ENCODE measurements at places on chromosomes 4 and X. TPM values are rescaled to one million over a fixed set of nuclear protein-coding genes. Genes with fewer than 3 reads are reported as not detected.

NHS gene
- 4.9 TPM for total RNA-seq

GRCh38 chr4:173998471-173999144, 284.9 kb downstream of the FBXO8 start:
- no peaks in the 10 kb centered on the region for H3K4me1 ChIP-seq
- H3K27ac ChIP-seq: no peak overlapping the region
- DNase-seq: no peak
- no peaks in the 10 kb centered on the region for H3K36me3 ChIP-seq

DNA sequence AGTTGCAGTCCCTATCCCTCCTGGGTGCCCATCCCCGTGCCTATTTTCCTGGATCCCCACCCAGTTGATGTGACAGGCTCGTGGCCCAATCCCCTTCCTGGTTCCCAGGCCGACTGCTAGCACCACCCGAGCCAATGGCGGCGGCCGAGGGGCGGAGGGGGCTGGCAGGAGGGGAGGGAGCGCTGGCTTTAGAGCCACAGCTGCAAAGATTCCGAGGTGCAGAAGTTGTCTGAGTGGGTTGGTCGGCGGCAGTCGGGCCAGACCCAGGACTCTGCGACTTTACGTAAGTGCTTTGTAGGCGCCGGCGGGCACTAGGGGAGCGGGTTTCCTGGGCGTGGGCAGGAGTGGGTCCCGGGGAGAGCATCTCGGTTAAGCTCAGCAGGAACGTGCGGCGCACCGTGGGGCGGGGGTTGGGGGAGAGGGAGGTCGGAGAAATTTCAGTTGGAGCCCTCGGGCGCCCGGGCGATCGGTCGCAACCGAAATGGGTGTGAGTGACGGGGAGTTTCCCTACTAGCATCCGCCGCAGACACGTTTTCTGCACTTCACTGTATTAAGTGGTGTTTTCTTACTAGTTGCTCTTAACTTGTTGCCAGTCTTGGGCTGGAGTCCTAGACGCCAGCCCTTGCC, at the start of gene PLS3:
Gene PLS3 (plus strand): TSS at position 197 of the 627 bp plus-strand sequence. CDS start 49,077 bp downstream, outside the sequence.
- peaks cover 49% of the 10 kb centered on the region for H3K4me1 ChIP-seq
- H3K4me3 ChIP-seq: peak within 1 kb of the TSS; percentile 93
- H3K36me3 ChIP-seq: peaks cover 6% of the 10 kb centered on the region
- no peaks in the 10 kb centered on the region for H3K27me3 ChIP-seq
- peak within 1 kb of the TSS; percentile 90 for H3K27ac ChIP-seq

- H3K36me3 ChIP-seq: no peaks in the 10 kb centered on the region
- no peak overlapping the region for H3K27ac ChIP-seq
- no peak for DNase-seq
- H3K27me3 ChIP-seq: peaks cover 5% of the 10 kb centered on the region
Measured at GRCh38 chr4:7652451-7652881, 217.7 kb upstream of the PSAPL1 start.

SSX2B gene
- total RNA-seq: not detected

- no peaks in the 10 kb centered on the region for H3K4me1 ChIP-seq
- H3K36me3 ChIP-seq: peaks cover 4% of the 10 kb centered on the region
- H3K4me3 ChIP-seq: no peak overlapping the region
- no peaks in the 10 kb centered on the region for H3K27me3 ChIP-seq
Measured at GRCh38 chr4:97144199-97144598, 999.1 kb downstream of the STPG2 start.

HSPA4L gene
- 7.6 TPM for total RNA-seq

DNA sequence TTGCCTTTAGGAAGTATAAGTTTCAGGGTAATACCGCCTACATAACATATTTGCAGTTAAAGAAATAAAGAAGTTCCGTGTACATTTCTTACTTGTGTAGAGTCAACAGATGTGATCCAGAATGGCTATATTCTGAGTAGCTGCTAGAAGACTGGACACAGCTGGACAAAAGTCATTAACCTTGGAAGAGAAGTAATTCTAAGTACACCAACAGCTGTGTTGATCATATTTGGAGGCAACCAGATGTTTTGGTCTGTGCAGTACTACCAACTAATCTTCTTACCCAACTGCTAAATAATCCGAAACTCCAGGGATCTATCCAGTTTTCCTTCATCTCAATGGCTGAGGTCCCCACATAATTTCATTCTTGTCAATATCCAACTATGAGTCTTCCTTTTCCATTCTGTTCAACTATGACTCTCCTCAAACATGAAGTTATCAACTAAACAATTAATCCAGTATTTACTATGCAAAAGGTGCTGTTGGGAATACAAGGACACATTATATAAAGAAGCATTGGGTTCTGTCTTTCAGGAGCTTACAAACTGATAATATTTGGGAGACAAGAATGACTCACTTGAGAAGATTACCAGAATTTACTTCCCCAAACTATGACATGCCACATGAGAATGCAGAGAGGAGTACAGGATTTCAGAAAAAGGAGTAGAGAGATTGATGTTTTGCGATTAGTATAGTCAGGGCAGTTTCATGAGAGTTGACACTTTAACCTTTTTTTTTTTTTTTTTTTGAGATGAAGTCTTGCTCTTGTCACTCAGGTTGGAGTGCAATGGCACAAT, 78.2 kb downstream of the COL4A6 start:
- H3K27ac ChIP-seq: no peak overlapping the region
- no peak overlapping the region for H3K4me3 ChIP-seq
- H3K4me1 ChIP-seq: peaks cover 6% of the 10 kb centered on the region
- no peaks in the 10 kb centered on the region for H3K27me3 ChIP-seq
- H3K36me3 ChIP-seq: no peaks in the 10 kb centered on the region

- peaks cover 2% of the 10 kb centered on the region for H3K27me3 ChIP-seq
Measured at GRCh38 chr4:87986508-87986907, 11.0 kb downstream of the SPP1 start.

TMPRSS11F gene
- not detected for total RNA-seq

F9 gene
- not detected for total RNA-seq

DNA sequence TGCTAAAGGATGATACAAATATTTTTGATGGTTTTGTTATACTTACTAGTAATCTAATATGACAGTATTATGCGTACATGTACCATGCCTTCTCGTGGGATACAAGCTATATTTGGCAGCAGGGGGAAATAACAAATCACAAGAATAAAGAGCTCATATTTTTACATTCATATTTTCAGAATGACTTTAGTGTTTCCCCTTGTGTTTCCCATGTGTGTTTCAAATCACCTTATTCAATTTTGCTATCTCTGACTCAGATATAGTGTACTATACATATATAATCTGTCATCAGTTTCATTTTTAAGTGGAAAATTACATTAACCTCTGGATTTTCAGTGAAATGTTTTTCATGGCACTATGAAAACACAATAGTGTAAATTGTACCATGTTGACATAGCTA, 146.8 kb downstream of the RPA4 start:
- no peaks in the 10 kb centered on the region for H3K27me3 ChIP-seq
- H3K27ac ChIP-seq: no peak overlapping the region
- H3K36me3 ChIP-seq: no peaks in the 10 kb centered on the region
- H3K4me3 ChIP-seq: no peak overlapping the region
- DNase-seq: no peak

SMPX gene
- not detected for total RNA-seq

DNA sequence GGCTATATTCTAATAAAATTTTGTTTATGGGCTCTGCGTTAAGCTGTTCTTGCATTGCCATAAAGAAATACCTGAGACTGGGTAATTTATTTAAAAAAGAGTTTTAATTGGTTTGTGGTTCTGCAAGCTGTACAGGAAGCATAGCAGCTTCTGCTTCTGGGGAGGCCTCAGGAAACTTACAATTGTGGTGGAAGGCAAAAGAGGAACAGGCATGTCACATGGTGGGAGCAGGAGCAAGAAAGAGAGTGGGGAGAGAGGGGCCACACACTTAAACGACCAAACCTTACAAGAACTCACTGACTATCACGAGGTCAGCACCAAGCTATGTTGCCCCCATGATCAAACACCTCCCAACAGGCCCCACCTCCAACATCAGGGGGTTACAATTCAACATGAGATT, 74.0 kb downstream of the FHDC1 start:
- no peaks in the 10 kb centered on the region for H3K36me3 ChIP-seq
- H3K27ac ChIP-seq: no peak overlapping the region
- peaks cover 12% of the 10 kb centered on the region for H3K4me1 ChIP-seq

GRCh38 chr4:2871911-2872310, 28.3 kb downstream of the ADD1 start:
- peaks cover 81% of the 10 kb centered on the region for H3K4me1 ChIP-seq
- H3K36me3 ChIP-seq: peaks cover 27% of the 10 kb centered on the region
- peak overlapping the region; percentile 9 for H3K4me3 ChIP-seq
- no peak for DNase-seq
- no peaks in the 10 kb centered on the region for H3K27me3 ChIP-seq

DNA sequence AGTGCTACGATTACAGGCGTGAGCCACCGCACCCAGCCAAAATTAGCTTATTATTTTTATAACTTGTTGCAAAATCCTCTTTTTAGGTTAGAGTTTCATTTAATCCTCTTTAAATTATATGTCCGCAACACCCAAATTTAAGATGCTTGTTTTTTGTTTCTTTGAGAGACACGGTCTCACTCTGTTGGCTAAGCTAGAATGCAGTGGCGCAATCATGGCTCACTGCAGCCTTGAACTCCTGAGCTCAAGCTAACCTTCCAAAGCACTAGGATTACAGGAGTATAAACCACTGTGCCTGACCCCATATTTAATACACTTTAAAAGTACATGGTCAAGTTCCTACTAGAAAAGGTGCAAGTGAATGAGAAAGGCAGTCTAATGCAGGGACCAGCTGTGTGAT, 2.2 kb downstream of the RBBP7 start:
- no peaks in the 10 kb centered on the region for H3K27me3 ChIP-seq
- DNase-seq: no peak
- peak overlapping the region; percentile 96 for H3K4me3 ChIP-seq

- peaks cover 19% of the 10 kb centered on the region for H3K4me1 ChIP-seq
- no peak overlapping the region for H3K4me3 ChIP-seq
- H3K27ac ChIP-seq: no peak overlapping the region
- DNase-seq: peak; percentile 50
- H3K27me3 ChIP-seq: peaks cover 14% of the 10 kb centered on the region
Measured at GRCh38 chrX:46298821-46299220, 246.4 kb downstream of the ZNF674 start.

DNA sequence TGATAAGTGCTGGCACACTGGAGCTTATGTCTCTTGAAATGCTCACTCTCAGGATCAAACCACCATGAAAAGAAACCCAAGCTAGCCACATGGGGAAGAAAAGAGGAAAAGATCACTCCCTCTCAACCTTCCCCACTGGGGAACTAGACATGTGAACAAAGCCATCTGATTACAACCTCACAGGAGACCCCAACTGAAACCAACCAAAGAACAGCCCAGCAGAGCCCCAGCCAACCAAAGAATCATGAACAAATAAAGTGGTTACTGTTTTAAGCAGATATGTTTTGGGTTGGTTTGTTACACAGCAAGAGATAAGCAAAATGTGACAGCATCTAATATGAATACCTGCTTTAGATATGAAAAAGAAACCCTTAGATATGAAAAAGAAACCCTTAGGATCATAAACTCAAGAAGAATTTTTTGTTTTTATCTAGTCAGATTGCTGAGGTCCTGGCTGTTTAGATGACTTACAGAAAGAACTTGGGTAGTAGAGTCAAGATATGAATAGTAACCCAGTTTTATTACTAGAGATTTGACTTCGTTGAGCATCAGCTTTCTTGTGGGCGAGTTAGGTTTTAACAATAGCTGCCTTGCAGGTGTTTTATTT, 23.7 kb upstream of the TLR7 start:
- peaks cover 4% of the 10 kb centered on the region for H3K27me3 ChIP-seq
- DNase-seq: no peak
- no peaks in the 10 kb centered on the region for H3K4me1 ChIP-seq
- H3K36me3 ChIP-seq: no peaks in the 10 kb centered on the region
- no peak overlapping the region for H3K4me3 ChIP-seq
- H3K27ac ChIP-seq: no peak overlapping the region

DNA sequence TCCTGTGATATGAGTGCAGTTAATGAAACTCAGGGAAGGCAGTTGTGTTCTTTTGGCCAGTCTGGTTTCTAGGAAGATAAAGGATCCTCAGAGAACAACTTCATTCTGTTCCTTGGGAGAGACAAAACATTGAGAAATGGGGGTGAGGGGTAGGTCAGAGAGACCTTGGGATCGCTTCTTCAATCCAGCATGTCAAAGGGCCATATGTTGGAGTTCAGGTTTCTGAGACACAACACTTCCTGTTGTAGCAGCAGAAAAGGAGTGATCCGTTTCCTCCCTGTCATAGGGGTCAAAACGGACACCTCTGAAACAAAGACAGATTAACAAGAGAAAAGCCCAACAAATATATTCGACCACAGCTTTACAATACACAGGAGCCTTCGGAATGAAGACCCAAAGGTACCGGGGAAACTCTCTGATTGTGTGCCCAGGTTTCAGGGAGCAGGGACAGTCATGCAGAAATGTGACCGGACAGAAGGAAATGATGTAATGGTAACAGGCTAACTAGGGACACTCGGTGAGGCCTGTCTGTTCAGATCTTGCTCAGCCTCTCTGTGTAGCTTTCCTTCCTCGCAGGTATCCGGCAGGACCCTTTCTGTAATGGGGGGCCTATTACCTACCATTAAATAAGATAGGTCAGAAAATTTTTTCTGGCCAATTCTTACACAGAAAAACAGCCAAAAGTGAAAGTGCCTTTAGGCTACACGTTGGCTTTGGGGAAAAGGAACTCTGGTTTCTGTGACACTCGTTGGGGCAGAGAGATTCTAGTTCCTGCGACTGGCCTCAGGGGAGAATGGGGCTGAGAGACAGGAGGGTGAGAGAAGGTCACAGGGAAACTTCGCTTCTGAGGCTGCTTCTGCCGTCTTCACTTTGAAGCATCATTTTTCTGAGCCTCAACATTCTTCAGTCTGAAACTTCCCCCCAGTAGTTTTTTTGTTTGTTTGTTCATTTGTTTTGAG, 103.3 kb upstream of the TLR3 start:
- peaks cover 25% of the 10 kb centered on the region for H3K4me1 ChIP-seq
- H3K27ac ChIP-seq: peak overlapping the region; percentile 52
- DNase-seq: no peak
- peaks cover 2% of the 10 kb centered on the region for H3K27me3 ChIP-seq

- H3K27ac ChIP-seq: no peak overlapping the region
- no peaks in the 10 kb centered on the region for H3K27me3 ChIP-seq
- no peaks in the 10 kb centered on the region for H3K4me1 ChIP-seq
- DNase-seq: no peak
Measured at GRCh38 chrX:42869659-42870476, 91.9 kb upstream of the PPP1R2C start.

DNA sequence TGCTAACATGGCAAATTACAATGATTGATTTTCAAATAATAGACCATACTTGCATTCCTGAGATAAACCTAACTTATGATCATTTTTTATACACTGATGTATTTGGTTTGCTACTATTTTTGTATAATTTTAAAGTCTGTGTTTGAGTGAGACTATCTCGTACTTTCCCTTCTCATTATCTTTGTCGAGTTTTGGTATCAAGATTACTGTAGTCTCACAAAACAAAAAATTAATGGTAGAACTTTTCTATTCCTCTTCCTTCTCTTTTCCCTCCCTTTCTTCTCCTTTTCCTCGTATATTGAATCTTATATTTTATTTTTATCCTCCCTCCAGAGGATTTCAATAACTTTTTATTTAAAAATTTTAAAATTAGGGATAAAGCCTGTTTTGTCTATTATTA, 41.5 kb downstream of the RGS12 start:
- no peak overlapping the region for H3K4me3 ChIP-seq
- no peak for DNase-seq
- H3K27me3 ChIP-seq: no peaks in the 10 kb centered on the region

FDCSP gene
- total RNA-seq: not detected

GRCh38 chrX:97616883-97617530, 733.3 kb downstream of the RPA4 start:
- H3K27ac ChIP-seq: peak overlapping the region; percentile 90
- 0 out of 2 replicates have a peak, but pooled peaks cover 2% of the 10 kb centered on the region for H3K27me3 ChIP-seq
- H3K4me1 ChIP-seq: peaks cover 20% of the 10 kb centered on the region
- no peaks in the 10 kb centered on the region for H3K36me3 ChIP-seq
- peak; percentile 64 for DNase-seq
